GM23248 (cell line): ENCODE measurements at places on chromosomes 2 and 18. TPM values are rescaled to one million over a fixed set of nuclear protein-coding genes. Genes with fewer than 3 reads are reported as not detected.

ANKRD23 gene
- 0.76 and 1.1 TPM in 2 replicates for total RNA-seq

GRCh38 chr2:69975853-69976462 is 14.5 kb upstream of the ASPRV1 start:
- no peaks in the 10 kb centered on the region for H3K27me3 ChIP-seq
- no peak for DNase-seq
- H3K36me3 ChIP-seq: no peaks in the 10 kb centered on the region
- 0 out of 2 replicates have a peak, but pooled peaks cover 6% of the 10 kb centered on the region for H3K4me1 ChIP-seq
- H3K4me3 ChIP-seq: no peak overlapping the region

RNF152 gene
- total RNA-seq: 5.4 and 11.3 TPM in 2 replicates

DNA sequence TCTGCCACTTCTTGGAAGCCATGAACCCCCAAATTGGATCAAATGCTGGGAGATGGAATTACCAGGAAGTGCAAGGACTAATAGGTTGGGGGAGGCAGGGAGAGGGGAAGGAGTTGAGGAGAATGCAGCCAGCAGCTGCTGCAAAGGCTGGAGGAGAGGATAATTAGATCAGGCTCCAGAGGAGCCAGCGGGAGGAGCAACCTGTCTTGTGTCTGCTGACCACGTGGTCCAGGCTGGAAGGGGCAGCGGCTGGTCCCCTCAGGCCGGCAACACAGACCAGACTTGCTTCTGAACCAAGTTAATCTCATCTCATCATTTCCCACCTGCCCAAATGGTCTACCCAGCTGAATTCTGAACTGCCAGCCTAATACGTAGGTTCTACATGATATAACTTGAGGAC is 68.3 kb downstream of the MRO start:
- DNase-seq: no peak
- no peaks in the 10 kb centered on the region for H3K36me3 ChIP-seq
- no peak overlapping the region for H3K4me3 ChIP-seq

GRCh38 chr2:68309426-68309825 is 10.3 kb downstream of the CNRIP1 start:
- peaks cover 3% of the 10 kb centered on the region; the same call in 1 of the 2 replicates for H3K4me1 ChIP-seq
- H3K4me3 ChIP-seq: no peak overlapping the region
- no peaks in the 10 kb centered on the region for H3K27me3 ChIP-seq
- no peak for DNase-seq
- H3K27ac ChIP-seq: no peak overlapping the region
- peaks cover 5% of the 10 kb centered on the region; the same call in 1 of the 2 replicates for H3K36me3 ChIP-seq

DNA sequence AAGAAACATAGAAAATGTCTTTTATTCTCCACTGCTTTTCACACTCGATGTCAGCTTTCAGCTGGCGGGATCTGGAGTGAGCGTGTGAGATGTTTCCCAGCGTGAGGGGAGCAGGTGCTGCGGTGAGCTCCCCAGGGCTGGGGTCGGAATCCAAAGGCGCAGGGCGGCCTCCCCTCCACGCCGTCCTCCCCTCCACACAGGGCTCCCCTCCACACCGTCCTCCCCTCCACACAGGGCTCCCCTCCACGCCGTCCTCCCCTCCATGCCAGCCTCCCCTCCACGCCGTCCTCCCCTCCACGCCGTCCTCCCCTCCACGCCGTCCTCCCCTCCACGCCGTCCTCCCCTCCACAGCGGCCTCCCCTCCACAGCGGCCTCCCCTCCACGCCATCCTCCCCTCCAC is 26.9 kb upstream of the KCNG2 start:
- no peak for DNase-seq
- no peak overlapping the region for H3K27ac ChIP-seq
- peaks cover 16% of the 10 kb centered on the region; the same call in 1 of the 2 replicates for H3K27me3 ChIP-seq
- no peaks in the 10 kb centered on the region for H3K36me3 ChIP-seq
- no peak overlapping the region for H3K4me3 ChIP-seq
- H3K4me1 ChIP-seq: peaks cover 3% of the 10 kb centered on the region

DNA sequence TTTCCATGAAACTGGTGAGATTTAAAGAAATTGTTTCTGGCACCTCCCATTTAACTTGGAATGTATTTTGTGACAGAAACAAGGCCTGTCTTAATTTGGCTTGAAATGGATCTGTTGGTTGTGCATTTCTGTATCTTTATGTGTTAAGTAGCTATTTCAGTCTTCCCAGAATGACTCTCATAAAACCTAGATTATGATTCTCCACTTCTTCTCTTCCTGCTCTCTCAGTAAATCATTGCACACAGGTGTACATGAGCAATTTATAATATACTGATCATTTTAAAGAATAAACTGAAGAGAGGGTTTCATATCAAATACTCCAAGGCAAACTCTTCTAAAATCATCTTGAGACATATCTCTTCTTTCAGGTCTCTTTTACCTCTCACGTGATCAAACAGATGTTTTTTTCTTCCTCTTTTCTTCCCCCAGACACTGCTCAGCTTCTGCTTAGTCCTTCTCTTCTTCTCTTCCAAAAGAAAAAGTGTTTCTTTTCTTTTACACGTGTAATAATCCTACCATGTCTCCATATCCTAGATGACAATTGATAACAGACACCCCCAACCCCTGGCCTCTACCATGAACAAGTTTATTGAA is 112.0 kb downstream of the PPP1R1C start:
- no peak overlapping the region for H3K27ac ChIP-seq
- no peak overlapping the region for H3K4me3 ChIP-seq
- H3K4me1 ChIP-seq: no peaks in the 10 kb centered on the region

- 0 out of 2 replicates have a peak, but pooled peaks cover 7% of the 10 kb centered on the region for H3K4me1 ChIP-seq
- no peaks in the 10 kb centered on the region for H3K36me3 ChIP-seq
- no peak overlapping the region for H3K27ac ChIP-seq
- no peak overlapping the region for H3K4me3 ChIP-seq
- H3K27me3 ChIP-seq: no peaks in the 10 kb centered on the region
These were observed 183.9 kb upstream of the KLHL14 start for GRCh38 chr18:32956591-32957315.

DNA sequence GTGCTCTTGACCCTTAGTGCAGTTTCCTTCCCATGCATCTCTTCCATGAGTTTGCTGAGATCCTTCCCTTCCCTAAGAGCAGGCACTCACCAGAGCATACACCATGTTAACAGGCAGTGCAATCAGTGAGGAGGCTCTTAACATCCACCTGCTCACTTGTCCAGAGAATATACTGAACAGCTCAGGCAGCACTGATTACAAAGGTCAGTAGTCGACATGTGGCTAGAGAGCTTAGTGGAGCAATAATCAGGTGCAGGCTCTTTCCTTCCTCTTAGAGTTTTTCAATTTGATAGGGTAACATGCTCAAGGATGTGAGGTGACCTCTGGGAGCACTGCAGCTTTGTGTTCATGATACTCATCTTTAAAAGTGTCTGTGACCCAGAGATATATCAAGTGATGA is 144.1 kb upstream of the SETBP1 start:
- peaks cover 25% of the 10 kb centered on the region for H3K4me1 ChIP-seq
- H3K36me3 ChIP-seq: no peaks in the 10 kb centered on the region
- no peak overlapping the region for H3K27ac ChIP-seq
- H3K4me3 ChIP-seq: no peak overlapping the region
- no peak for DNase-seq
- H3K27me3 ChIP-seq: no peaks in the 10 kb centered on the region

- H3K27me3 ChIP-seq: no peaks in the 10 kb centered on the region
- H3K4me1 ChIP-seq: peaks cover 23% of the 10 kb centered on the region
- no peak overlapping the region for H3K27ac ChIP-seq
- H3K4me3 ChIP-seq: no peak overlapping the region
- no peak for DNase-seq
- H3K36me3 ChIP-seq: no peaks in the 10 kb centered on the region
These were observed 3.8 kb upstream of the LPIN2 start for GRCh38 chr18:3016585-3017297.

- H3K27ac ChIP-seq: peak overlapping the region; percentile 4; the same call in 1 of the 2 replicates
- H3K27me3 ChIP-seq: no peaks in the 10 kb centered on the region
- H3K36me3 ChIP-seq: no peaks in the 10 kb centered on the region
- peaks cover 12% of the 10 kb centered on the region for H3K4me1 ChIP-seq
- peak overlapping the region; percentile 63 for H3K4me3 ChIP-seq
- peak; percentile 66 for DNase-seq
These were observed 238.5 kb upstream of the ERBB4 start for GRCh38 chr2:212777020-212777491.

GRCh38 chr2:20594957-20595356 is 55.9 kb downstream of the HS1BP3 start:
- H3K27ac ChIP-seq: no peak overlapping the region
- H3K36me3 ChIP-seq: no peaks in the 10 kb centered on the region
- DNase-seq: no peak
- no peak overlapping the region for H3K4me3 ChIP-seq

GRCh38 chr2:231877533-231878456 is 48.4 kb downstream of the NPPC start:
- H3K36me3 ChIP-seq: no peaks in the 10 kb centered on the region
- no peak overlapping the region for H3K27ac ChIP-seq
- no peaks in the 10 kb centered on the region for H3K4me1 ChIP-seq
- no peak for DNase-seq
- H3K27me3 ChIP-seq: peaks cover 32% of the 10 kb centered on the region

DNA sequence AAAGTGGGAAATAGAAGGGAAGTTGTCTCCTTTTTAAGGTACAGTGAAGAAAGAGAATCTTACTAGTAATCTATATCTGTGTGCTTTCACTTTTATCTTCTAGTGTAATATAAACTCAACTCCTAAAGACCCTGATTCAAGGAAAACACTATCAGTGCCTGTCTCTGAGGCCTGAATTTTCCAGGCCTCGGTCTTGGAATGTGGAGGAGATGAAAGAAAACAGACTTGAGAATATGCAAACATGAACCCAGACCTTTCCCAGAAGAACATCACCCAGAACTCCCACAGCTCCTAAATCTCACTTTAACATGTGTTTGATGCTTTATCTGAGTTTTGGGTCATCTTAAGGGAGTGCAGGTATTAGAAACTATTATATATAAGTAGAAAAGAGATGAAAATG is 51.8 kb downstream of the EPB41L5 start:
- H3K27me3 ChIP-seq: no peaks in the 10 kb centered on the region
- H3K4me3 ChIP-seq: no peak overlapping the region
- H3K4me1 ChIP-seq: no peaks in the 10 kb centered on the region
- no peaks in the 10 kb centered on the region for H3K36me3 ChIP-seq
- no peak for DNase-seq

FZD7 gene
- 53.7 and 56.4 TPM in 2 replicates for total RNA-seq

GRCh38 chr2:219565130-219566080 is 5.9 kb downstream of the OBSL1 start:
- no peak overlapping the region for H3K27ac ChIP-seq
- H3K4me3 ChIP-seq: no peak overlapping the region
- H3K36me3 ChIP-seq: no peaks in the 10 kb centered on the region
- H3K4me1 ChIP-seq: peaks cover 6% of the 10 kb centered on the region; the same call in 1 of the 2 replicates
- no peaks in the 10 kb centered on the region for H3K27me3 ChIP-seq

GRCh38 chr2:5444854-5445253 is 247.3 kb upstream of the SOX11 start:
- H3K4me3 ChIP-seq: no peak overlapping the region
- H3K4me1 ChIP-seq: no peaks in the 10 kb centered on the region
- H3K27ac ChIP-seq: no peak overlapping the region
- no peaks in the 10 kb centered on the region for H3K27me3 ChIP-seq
- no peaks in the 10 kb centered on the region for H3K36me3 ChIP-seq

GRCh38 chr2:207055257-207055656 is 110.5 kb downstream of the KLF7 start:
- no peak overlapping the region for H3K4me3 ChIP-seq
- peaks cover 6% of the 10 kb centered on the region; the same call in 1 of the 2 replicates for H3K4me1 ChIP-seq

GRCh38 chr2:231330311-231330710 is 65.2 kb upstream of the B3GNT7 start:
- no peaks in the 10 kb centered on the region for H3K4me1 ChIP-seq
- H3K36me3 ChIP-seq: no peaks in the 10 kb centered on the region
- no peak overlapping the region for H3K27ac ChIP-seq

SPRED2 gene
- total RNA-seq: 8.5 and 19.7 TPM in 2 replicates

DNA sequence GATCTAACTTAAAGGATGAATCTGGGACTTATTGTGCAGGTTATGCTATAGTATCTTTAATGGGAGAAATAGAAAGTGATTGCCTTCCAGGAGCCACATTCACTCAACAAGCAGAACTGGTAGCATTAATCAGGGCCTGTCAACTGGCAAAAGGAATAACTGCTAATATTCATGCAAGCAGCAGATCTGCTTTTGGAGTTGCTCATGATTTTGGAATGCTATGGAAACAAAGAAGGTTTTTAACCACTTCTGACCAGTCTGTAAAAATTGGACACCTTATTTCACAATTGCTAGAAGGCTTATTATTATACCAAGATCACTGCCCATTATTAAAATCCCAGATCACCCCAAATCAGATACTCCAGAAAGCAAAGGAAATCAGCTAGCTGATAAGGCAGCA is 200.4 kb downstream of the MREG start:
- DNase-seq: peak; percentile 70
- no peak overlapping the region for H3K4me3 ChIP-seq
- H3K27me3 ChIP-seq: no peaks in the 10 kb centered on the region
- H3K4me1 ChIP-seq: peaks cover 21% of the 10 kb centered on the region
- no peak overlapping the region for H3K27ac ChIP-seq

DNA sequence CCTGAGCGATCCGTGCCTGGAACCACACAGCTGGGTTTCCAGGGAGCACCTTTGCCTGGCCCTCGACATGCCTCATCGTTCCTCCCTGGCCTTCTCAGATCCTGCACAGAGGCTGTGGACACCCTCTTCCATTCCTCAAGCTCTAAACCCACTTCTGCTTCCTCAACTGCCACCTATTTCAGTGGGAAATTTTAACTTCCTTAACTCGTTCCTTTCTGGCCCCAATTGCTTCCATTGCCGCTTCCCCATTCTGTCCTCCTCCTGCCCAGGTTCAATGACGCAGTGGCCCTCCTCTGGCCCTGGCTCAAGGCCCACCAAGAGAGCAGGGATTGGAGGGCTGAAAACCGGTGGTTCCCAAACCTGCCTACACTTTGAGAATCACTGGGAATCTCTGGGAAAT is 4.8 kb upstream of the B3GNT7 start:
- H3K27ac ChIP-seq: no peak overlapping the region
- peaks cover 11% of the 10 kb centered on the region for H3K4me1 ChIP-seq
- H3K36me3 ChIP-seq: no peaks in the 10 kb centered on the region
- H3K27me3 ChIP-seq: peaks cover 14% of the 10 kb centered on the region; the same call in 1 of the 2 replicates
- no peak overlapping the region for H3K4me3 ChIP-seq

ZNF804A gene
- total RNA-seq: 0.65 and 0.76 TPM in 2 replicates

- H3K4me3 ChIP-seq: no peak overlapping the region
- no peak overlapping the region for H3K27ac ChIP-seq
- no peaks in the 10 kb centered on the region for H3K4me1 ChIP-seq
- H3K36me3 ChIP-seq: no peaks in the 10 kb centered on the region
- no peaks in the 10 kb centered on the region for H3K27me3 ChIP-seq
These were observed 141.0 kb downstream of the NR4A2 start for GRCh38 chr2:156191527-156191926.

CCDC138 gene
- total RNA-seq: 2.7 and 4.1 TPM in 2 replicates

GRCh38 chr2:71898375-71898774 is 249.3 kb downstream of the CYP26B1 start:
- no peaks in the 10 kb centered on the region for H3K4me1 ChIP-seq
- no peaks in the 10 kb centered on the region for H3K36me3 ChIP-seq
- no peak overlapping the region for H3K27ac ChIP-seq
- no peak for DNase-seq
- H3K27me3 ChIP-seq: no peaks in the 10 kb centered on the region
